ENCODE measurements at places on chromosomes 11 and 22.

DNA sequence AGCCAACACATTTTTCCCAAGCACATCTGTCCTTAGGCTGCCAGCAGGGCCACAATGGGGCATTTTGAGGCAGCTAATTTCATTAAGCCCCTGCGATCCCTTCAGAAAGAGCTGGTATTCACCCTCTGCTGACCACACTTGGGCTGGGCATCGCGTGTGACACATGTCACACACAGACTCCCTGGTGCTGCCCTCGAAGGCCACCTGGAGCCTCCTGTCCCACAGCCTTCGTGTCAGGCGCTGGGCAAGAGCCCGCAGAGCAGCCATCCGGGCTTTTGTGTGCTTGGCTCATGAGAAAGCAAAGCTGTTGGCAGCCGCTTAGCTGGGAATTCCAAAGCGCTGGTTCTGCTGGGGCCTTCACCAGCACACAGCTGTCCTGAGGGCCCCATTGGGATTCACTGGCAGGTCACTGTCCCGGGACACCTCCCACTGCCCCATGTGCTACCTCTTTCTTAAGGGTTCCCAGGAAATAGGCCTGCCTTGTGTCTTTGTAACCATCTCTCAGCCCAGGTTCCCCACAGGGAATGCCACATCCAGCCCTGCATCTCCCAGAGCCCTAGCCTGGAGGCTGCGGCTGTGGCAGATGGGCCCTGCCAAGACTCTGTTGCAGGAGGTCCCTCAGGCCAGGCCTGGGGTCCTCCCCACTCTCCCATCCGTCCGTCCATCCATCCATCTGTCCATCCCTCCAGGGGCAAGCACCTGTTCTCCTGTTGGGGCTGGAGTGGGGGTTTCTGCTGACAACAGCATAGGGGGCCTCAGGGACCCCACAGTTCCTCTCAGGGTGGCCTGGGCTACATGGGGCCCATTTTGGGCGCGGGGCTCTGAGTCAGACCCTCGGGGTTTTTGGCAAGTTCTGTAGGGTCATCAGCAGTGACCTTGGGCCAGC is 4.9 kb downstream of the CLDN5 start:
- no peak for DNase-seq

- no peak for DNase-seq
Measured at GRCh38 chr11:1863352-1864216, 10.7 kb downstream of the LSP1 start.

DNA sequence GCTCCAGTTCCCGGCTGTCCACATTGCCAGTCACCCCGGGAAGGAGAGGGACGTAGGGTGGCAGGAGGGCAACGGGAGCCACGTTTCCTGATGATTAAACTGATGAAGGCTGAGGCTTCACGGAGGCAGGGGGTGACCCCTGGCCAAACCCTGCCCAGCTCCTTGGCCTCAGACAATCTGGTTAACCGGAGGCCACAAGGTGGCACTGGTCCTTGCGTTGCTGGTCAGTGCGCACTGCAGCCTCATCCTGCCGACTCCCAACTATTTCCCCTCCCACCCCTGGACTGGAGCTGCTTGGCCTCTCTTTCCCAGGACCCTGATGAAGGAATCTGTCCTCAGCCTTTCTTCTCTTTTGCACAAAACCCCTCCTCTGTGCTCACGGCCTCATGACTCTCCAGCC is 75.3 kb downstream of the PDE2A start:
- DNase-seq: no peak

DNA sequence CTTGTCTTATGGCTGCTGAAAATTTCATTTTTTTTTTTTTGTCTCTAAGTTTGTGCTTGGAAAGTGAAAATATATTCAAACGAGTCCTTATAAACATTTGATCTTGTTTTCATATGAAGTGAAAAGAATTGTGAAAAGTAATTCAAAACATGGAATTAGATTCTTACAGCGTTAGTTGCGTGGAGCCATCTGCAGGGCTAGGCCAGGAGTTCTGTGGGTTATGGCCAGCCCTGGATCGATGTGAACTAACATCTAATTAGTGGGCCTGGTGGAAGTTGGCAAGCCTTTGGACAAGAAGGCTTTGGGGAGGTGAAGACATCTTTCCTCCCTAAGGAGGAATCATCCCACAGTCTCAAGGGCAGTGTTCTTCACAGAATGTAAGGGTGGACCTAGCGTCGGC is 37.2 kb downstream of the PARVA start:
- no peak for DNase-seq

DNA sequence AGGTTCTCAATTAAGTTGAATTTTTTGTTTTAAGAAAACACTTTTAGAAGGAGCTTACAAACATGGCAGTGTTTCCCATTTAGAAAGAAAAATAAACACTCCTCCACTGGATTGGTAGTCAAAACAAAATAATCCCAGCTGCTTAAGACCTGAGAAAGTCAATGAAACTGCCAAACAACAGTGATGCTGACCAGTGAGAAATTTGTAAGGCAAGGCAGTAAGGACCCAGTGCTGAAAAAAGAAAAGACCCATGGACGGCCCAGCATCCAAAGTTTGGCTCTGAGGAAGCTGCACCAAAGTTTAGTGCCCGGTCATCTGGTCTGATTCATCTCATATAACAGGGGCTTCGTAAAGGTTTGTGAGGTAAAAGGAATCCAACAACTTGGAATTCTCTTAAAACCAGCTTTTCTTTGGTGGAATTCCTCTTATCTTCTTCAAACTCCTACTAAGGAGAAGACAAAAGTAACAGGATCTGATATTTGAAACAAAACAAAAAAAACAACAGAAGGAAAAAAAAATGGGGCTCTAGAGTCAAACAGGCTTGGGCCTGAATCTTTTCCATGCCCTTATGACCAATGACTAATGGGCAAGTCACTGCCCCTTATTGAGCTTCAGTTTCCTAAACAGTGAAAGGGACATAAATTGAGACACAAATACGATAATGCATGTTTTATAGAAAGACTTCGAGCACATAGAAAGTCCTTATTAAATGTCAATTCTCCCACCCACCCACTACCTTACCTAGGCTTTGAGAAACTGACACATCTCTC is 383.0 kb upstream of the NARS2 start:
- no peak for DNase-seq

GRCh38 chr11:93659196-93659595 is 2.3 kb upstream of the CEP295 start:
- no peak for DNase-seq

DNA sequence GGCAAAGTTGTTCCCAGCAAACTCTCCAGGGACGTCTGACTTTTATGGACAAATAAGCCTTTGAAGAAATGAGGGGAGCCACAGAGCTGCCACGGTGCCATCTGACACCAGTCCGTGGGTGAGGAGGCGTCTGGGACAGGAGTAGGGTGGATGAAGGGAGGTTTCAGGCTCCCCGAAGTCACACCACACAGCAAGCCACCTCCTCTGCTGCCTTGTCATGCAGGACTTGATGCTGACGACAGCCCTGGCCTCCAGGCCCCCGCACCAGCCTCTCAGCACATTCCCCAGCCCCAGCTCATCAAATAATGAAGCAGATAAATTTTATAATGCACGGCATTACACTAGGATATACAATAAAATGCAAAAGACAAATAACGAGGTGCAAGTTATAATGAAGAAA is 156.5 kb downstream of the CEP164 start:
- DNase-seq: no peak

GRCh38 chr11:94795476-94796189 is 27.5 kb downstream of the AMOTL1 start:
- DNase-seq: no peak

DNA sequence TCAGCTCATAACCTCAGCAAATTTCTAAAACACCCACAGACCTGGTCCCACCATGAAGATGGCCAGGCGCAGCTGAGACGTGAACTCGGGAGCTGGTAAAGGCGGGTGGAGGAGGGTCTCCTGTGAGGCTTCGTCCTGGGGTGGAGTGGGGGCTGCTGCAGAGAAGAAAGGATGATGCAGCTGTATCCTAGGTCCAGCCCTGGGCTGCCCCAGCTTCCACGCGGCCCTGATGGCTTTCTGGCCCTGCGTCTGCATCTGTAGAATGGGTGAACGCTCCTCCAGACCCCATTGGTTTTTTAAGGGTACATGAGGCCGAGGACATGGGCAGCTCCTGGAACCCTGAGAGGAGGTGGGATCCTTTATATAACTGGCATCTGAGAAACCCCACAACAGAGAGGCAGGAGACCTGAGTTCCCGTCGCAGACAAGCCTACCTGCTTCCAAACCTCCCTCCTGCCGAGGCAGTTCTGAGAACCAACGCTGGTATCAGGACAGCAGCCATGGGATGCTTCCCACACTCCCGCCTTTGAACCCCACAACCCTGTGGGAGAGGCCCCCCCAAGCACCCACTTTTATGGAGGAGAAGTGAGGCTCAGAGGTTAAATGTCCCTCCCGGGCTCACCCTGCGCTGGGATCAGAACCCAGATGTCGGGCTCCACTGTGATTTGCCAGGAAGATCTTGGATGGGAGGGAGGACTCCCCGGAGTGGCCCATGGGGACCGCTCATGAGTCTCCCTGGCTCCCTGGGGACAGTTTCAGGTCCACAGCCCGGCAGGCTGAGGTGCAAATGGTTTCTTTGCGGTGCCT is 55.2 kb upstream of the FGF3 start:
- DNase-seq: no peak

GRCh38 chr11:14971865-14972580 is at the start of gene CALCA:
Gene CALCA, minus strand, starts transcription at chr11:14972351. Its CDS starts 1,159 bp downstream, at chr11:14971192.
- DNase-seq: no peak

- DNase-seq: no peak
Measured at GRCh38 chr22:40247976-40248375, 70.3 kb downstream of the TNRC6B start.

DNA sequence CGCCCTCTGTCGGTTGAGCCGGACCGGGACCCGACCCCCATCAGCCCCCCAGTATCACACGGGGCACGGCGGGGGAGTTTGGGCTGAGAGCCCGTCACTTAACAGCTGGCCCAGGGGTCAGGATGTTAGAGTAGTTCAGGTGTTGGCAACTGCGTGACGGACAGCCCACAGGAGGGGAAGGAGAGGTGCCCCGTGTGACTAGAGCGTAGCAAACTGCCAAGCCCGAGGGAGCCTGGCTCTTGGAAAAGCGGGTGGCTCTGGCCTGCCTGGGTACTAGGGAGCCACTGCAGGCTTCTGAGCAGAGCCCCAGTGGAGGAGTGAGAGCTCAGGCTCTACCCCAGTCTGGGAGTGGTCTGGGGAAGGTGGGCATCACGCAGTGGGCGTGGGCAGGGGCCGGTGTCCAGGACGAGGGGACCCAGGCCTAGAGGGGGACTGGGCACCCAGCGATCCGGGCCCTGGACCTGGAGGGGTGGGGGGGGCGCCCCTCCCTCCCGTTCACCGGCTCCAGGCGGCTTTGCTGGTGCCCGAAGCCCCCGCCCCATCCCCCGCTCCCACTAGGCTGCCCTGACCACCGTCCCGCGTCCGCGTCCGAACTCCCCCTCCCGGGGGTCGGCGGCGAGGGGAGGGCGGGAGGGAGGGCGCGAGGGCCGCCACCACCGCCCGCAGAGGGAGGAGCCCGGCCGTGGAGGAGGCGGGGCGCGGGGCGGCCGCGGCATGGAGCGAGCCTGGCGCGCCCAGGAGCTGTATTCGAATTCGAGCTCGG is 24.4 kb downstream of the SHANK3 start:
- no peak for DNase-seq

DNA sequence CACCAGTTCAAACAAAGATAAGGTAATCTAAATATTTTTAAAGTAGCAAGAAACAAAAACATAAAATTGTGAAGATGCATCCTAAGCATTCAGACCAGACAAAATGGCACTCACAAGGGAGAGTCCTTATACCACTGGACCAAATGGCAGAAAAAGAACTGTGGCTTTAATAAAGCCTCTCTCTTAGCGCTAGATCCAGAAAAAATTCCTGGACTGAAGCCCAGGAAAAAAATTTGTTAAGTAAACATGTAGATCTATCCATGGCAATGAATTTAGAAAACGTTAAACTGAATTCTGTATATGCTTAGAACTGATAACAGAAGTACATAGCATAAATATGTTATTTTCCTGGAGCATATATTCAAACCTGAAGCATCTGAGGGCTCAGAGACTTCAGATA is 11.8 kb upstream of the CD59 start:
- DNase-seq: no peak

GRCh38 chr22:46769191-46769675 is 6.8 kb downstream of the TBC1D22A start:
- no peak for DNase-seq

DNA sequence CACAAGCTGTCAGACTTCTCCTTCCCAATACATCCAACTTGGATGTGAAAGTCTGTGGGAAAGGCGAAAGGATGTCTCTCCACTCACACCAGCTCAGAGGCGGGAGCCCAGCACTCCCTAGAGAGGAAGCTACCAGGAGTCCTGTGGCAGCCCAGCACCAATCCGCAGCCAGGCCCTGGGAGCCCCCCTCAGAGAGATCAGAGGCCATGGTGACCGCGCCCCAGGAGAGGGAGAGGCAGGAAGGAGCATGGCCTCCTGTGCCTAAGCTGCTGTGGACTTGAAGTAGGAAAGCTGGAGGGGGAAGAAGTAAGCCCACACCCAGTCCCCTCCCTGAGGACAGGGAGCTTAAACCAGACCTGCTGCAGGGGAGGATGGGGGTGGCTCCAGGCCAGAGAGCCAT is 24.4 kb upstream of the IGSF9B start:
- no peak for DNase-seq

GRCh38 chr11:95055283-95055897 is 6.2 kb downstream of the KDM4F start:
- DNase-seq: no peak

DNA sequence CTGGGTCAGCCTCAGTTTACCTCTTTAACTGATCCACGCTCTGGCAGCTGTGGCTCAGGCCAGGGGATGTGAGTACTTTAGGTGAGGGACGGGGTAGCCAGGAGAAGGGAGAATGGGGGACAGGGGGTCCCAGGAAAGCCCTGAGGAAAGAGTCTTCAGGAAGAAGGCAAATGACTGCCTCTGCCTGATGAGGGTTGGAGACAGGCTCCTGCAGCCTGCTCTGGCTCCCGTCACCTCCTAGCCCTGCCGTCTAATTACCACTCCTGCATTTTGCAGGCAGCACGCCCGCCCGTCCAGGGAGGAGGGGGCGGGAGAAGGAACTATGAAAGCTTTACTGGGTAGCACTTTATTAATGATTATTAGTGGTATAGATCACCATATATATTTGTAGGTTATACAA is 116.6 kb downstream of the CEP164 start:
- DNase-seq: no peak

GRCh38 chr11:68828155-68828931 is 13.4 kb downstream of the CPT1A start:
- DNase-seq: no peak

GRCh38 chr11:66976028-66976467 is 944 bp downstream of the C11orf86 start:
- DNase-seq: no peak

- DNase-seq: no peak
Measured at GRCh38 chr11:103453126-103453525, 343.9 kb downstream of the DYNC2H1 start.

Measured in NCI-H226 (cell line).